ENCODE measurements at places on chromosomes 12 and 14.
A peak's percentile ranks its signal among the peaks of the same experiment; 100 is the strongest.

- DNase-seq: no peak
These were observed 5.9 kb downstream of the RESF1 start for GRCh38 chr12:31965090-31965489.

- peak; percentile 27 for DNase-seq
These were observed 21.9 kb upstream of the IFT81 start for GRCh38 chr12:110102255-110102654.

- no peak for DNase-seq
These were observed 57.0 kb downstream of the CATSPERB start for GRCh38 chr14:91674911-91675310.

- peak; percentile 54 for DNase-seq
These were observed 707.9 kb downstream of the AACS start for GRCh38 chr12:125773033-125773640.

- DNase-seq: no peak
These were observed 124.4 kb downstream of the DAD1 start for GRCh38 chr14:22464422-22465142.

DNA sequence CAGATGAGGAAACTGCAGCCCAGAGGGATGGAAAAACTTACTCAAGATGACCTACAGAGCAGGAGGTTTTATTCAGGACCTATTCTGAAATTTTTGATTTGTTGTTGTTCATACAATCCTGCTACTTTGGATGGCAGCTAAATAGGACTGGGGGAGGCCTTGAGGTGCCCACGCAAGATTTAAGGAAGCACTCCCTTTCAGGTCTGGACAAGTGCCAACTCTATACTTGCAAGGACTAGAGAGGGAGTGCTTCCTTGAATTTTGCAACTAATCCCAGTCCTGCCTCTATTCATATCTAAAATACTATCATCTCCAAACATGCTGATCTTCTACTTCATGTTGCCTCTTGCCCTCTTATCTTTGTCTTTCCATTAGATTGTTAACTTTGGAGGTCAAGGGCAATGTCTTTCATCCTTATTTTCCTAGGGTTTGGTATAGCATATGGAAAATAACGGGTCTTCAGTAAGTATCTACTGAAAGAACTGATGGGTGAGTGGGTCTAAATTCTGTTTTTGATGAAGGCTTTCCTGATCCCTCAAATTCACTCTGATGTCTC is 28.6 kb upstream of the PPM1H start:
- no peak for DNase-seq

DNA sequence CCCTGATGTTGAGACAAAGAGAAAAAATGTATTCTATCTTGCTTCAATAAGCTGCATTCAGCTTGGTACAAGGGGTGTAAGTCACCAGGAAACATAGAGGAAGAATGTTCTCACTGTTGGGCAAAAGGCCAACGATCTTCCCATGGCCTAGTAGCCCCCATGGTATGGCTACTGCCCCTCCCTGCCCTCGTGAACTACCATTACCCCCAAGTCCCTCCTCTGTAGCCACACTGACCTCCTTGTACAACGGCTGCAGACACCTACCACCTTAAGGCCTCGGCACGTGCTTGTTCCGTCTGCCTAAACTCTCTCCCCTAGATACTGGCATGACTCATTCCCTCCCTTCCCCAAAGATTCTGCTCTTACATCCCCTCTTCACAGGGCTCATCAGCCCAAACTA is 81.9 kb upstream of the ANO2 start:
- no peak for DNase-seq

DNA sequence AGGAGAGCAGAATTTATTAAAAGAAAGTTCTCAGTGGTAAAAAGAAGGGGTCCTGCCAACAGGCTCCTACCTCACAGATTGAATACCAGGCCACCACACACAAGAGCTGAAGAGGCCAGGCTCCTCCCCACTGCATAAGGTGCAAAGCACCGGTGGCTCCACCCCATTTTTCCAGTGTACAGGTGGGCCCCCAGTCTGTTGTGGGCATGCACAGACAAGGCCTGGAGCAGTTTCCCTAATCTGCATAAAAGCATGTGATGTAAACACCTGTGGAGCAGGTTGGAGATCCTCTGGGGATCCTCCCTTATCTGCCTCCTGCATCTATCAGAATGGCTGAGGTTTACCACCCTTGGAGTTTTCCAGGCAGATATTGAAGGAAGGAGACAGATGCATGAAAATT is 45.7 kb upstream of the PDZRN4 start:
- no peak for DNase-seq

- peak; percentile 9 for DNase-seq
These were observed 63.3 kb upstream of the HSPB8 start for GRCh38 chr12:119115296-119115905.

DNA sequence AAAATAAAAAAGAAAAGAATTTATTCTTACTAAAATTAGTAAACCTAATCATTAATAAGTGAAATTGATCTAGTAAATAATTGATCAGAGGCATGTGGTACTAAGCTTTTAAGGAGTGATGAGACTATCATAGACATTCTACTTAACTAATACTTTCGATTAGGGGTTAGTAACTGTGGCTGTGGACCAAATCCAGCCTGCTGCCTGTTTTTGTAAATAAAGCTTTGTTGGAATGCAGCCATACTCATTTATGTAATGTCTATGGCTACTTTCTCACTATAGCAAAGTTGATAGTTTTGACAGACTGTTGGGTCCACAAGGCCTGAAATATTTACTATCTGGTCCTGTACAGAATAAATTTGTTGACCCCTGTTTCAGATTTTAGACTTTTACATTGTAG is 63.2 kb downstream of the PLEKHA5 start:
- no peak for DNase-seq

DNA sequence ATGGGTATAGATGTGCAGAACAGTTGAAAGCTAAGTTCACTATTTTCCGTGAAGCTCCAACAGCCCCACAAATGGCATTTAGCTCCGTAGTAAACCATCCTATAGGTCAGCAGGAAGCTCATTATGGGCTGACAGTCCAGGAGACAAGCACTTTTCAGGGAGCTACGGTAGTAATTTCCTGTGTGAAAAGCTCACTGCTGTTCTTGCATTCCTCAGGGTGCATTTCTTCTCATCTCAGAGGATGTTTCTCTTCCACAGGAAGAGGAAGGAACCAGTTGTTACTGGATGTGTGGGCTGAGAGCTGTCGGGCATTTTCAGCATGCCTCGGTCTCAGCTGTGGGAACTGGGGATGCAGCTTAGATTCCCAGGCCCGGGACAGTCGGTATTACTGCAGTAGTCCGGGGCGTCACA is 72.8 kb downstream of the GALNT4 start:
- no peak for DNase-seq

GRCh38 chr12:93978553-93978952 is 169.8 kb upstream of the PLXNC1 start:
- DNase-seq: no peak

- DNase-seq: no peak
These were observed 150.6 kb downstream of the ADCK1 start for GRCh38 chr14:77950371-77951063.

GRCh38 chr14:68607867-68608573 is 184.8 kb downstream of the ZFP36L1 start:
- no peak for DNase-seq

- no peak for DNase-seq
These were observed 996.6 kb downstream of the TMEM121 start for GRCh38 chr14:106522990-106523389.

DNA sequence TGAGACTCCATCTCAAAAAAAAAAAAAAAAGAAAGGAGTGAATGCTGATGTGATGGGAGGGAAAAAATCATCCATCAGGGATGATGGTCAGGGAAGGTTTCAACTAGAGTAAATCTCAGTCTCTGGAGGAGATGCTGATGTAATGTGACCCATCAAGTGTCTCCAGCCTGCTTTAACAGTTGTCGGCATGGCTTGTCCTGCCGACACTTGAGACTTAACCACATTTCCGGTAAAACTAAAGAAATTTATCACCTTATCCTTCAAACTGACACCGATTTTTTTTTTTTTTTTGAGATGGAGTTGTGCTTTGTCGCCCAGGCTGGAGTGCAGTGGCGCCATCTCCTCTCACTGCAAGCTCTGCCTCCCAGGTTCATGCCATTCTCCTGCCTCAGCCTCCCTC is 21.5 kb upstream of the ANAPC5 start:
- no peak for DNase-seq

- DNase-seq: no peak
These were observed 18.2 kb downstream of the RDH12 start for GRCh38 chr14:67719866-67720265.

DNA sequence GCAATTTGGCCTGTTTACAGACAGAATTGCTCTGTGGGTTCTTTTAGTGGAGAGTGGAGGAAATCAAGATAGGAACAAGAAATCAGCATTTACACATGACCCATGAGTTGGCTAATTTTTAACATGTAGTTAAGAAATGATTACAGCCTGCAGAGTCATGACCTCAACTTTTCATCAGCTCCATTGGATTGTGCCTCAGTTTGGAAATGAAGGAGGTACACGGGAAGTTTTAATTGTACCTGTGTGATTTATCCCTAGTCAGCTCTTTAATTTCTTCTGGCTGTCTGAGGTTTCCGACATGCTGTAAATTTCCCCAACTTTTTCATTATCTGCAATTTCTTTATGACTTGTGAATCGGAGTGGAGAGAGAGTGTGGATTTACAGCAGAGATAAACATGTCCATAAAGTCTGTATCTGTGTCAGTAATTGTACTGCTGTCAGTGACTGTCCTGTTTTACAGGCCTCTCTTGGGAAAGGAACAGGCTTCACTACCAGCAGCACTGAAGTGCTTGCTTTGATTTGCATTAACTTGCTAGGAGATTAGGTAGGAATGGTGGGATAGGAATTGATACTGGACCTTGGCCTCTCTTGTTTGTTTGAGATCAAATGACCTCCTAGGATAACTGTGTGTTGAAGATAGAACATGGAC is 49.2 kb downstream of the LIN52 start:
- no peak for DNase-seq

DNA sequence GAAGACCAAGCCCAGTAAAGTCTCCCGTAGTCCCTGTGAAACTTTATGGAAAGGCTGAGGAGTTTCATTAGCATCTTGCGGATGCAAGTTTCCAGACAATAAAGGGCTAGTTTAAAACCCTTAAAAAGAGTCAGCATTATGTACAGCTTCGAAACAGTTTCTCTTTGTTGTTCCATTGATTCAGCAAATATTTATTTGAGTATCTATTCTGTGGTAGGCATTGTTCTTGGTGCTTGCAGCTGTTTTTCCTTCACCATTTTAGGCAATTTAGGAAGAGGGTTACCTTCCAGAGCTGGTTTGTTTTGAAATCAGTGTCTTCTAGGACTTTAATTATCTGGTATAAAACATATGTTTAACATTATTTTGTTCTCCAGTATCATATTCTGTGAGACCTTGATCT is 1.5 kb downstream of the SLIRP start:
- DNase-seq: no peak

DNA sequence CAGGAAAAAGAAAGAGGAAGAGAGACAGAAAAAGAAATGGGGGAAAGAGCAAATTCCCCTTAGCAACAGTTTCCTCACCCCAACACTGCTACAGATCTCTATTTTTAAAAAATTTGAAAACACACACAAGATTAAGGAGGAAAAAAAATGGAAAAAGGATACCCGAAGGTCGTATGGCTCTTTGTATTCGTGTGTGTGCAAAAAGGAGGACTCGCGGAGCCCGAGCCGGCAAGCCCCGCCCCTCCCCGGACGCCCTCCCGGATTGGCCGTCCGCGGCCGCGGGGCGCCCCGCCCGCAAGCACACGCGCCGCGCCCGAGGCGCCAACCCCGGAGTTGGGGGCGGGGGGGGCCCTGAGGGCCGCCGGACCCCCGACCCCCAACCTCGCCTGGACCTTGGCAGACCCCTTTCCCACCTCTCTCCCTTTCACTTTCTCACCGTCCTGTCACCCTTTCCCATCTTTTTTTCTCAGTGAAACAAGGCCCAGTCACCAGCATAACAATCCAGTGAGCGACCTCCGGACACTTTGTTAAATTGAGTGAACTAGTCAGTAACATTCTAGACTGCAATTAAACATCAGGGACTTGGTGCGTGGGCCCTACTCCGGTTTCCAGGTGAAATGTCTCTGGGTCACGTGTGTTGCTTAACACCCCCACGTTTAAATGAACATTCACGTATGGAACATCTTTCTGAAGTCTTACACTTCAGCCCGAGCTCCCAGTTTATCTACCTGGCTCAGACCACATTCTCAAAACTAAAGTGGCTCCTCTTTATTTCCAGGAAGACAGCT is at the start of gene C14orf93:
TSS of gene C14orf93 (minus strand) at position 205 of the 788 bp plus-strand sequence. CDS start 11,120 bp downstream, outside the sequence.
- peak; percentile 24 for DNase-seq

DNA sequence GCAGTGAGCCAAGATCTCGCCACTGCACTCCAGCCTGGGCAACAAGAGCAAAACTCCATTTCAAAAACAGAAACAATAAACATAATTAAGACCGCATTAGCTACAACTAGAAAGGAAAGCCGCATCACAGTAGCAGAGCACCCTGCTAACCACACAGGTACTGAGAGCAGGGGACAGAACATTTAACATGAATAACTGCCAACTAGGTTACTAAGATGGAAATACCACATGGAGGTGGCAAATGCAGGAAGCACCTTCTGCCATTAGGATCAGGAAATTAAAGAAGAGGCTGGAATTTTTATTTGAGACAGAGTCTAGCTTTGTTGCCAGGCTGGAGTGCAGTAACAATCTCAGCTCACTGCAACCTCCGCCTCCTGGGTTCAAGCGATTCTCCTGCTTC is 41.9 kb downstream of the CDC42BPB start:
- DNase-seq: no peak

GRCh38 chr12:59780605-59781135 is 184.8 kb downstream of the SLC16A7 start:
- no peak for DNase-seq

DNA sequence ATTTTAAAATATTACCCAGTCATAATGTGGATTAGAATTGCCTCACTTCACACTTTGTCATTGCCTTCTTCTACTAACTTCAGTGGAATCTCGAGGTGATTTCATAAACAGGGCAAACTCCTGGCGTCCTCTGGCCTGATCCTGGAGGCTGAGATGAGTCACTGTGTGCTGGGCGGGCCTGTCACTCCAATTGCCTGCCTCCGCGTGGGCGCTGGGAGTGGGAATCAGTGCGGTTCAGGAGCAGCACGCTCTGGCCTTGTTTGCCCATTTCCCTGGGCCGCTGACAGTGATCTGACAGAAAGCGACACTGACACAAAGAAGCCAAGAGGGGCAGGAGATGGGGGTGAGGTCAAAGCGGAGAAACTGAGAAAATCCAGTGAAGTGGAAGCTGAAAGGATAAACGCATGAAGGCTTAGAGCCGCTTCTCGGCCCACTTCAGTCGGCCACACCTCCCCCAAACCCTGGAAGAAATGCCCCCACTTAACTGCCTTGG is 29.7 kb downstream of the LGR5 start:
- DNase-seq: no peak

DNA sequence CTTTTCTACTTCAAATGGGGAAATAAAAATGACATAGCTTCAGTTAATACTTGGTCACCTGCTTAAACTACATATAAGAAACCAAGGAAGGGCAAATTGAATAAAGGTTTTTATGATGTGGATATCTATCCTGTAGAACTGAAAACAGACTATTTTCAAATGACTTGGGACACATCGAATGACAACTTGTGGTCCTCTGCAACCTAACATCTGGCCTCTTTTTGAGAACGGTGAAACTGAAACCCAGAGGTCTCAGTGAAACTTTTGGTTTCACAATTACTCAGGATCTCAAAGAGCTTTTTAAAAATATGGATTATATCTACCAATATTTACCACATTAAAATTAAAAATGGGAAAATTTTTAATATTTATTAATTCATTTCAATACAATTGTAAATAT is 65.2 kb downstream of the PPP2R5E start:
- no peak for DNase-seq
